ENCODE measurements at places on chromosomes 11 and 22.

- no peak for DNase-seq
Observed at GRCh38 chr11:86555866-86556265, 116.5 kb downstream of the ME3 start.

DNA sequence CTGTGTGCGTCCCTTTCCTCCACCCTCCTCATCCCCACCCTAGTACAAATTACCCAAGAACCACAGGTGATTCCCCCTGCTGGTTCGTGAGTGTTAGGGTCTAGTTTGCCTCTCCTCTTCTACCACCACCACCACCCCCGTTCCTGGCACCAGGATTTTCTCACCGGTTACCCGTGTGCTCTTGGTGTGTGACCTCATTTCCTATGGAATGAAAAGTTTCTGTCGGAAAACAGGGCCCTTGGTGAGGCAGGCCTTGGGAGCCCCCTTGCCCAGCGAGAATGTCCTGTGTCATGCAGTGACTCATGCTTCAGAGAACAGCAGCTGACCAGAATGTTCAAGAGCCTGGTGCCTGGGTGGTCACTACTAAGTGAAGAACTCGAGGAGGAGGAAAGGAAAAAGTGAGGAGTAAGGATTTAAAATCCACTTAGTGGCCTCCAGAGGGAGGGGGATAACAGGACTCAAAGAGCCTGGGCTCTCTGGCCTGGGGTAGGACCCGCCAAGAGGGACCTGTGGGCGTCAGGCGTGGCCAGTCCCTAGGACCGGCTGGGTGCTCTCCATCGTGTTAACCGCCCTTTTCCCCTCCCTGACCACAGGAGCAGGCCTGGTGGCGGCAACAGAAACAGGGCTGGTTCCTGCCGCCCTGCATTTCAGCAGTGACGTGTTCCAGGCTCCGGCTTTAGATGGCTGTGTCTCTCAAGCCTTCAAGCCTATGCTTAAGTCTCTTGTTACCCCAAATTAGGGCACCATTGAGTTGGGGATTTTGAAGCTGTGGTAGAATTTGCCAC is 30.2 kb downstream of the C22orf31 start:
- DNase-seq: no peak

- no peak for DNase-seq
Observed at GRCh38 chr11:82003671-82004515, 729.8 kb downstream of the FAM181B start.

- no peak for DNase-seq
Observed at GRCh38 chr11:113613619-113614018, 92.5 kb downstream of the TMPRSS5 start.

DNA sequence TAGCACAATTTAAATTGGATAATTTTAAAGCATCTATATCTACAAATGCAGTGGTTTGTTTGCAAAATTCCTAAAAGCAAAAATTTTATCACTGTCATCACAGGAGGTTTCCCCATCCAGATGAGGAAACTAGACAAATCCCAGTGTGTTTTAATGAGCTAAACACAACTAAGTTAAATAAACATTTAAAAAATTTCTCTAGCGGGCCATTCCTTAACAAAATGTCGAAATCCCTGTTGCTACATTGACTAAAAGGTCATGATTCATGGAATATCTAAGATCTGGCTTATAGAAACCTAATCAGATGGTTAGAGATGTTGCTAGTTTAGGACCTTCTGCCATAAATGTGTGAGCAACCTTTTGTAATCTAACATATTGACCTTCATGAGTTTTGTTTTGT is 107.3 kb upstream of the BDNF start:
- DNase-seq: no peak

- DNase-seq: no peak
Observed at GRCh38 chr11:76636826-76637460, 33.6 kb downstream of the LRRC32 start.

GRCh38 chr11:117076941-117077691 is 21.1 kb downstream of the SIK3 start:
- peak; percentile 30 for DNase-seq

GRCh38 chr11:132535830-132536229 is 996.5 kb downstream of the OPCML start:
- DNase-seq: no peak

GRCh38 chr11:47442514-47442913 is 6.4 kb downstream of the RAPSN start:
- DNase-seq: no peak
